ENCODE measurements at places on chromosomes 7 and 10.

GRCh38 chr10:14971867-14972448, 12.8 kb downstream of the MEIG1 start:
- DNase-seq = peak; percentile 58

GRCh38 chr7:70352906-70353305, 754.6 kb downstream of the AUTS2 start:
- no peak for DNase-seq

DNA sequence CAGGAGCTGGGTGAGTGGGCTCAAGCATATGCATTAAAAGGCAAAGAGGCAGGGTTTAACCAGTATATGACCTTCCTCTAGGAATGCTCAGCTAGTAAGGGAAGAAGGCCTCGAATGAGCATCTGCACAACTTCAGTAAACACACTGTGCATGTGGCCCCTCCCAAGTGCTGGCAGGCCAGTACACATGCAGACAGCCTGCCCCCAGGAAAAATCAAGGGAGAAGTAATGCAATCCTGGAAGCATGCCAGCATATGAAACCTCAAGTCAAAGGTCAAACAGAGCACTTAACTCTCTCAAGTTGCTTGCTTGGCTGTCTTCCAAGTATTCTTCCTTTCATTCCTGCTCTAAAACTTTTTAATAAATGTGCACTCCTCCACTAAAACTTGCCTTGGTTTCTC, 208.4 kb downstream of the ACTR3B start:
- DNase-seq = no peak

DNA sequence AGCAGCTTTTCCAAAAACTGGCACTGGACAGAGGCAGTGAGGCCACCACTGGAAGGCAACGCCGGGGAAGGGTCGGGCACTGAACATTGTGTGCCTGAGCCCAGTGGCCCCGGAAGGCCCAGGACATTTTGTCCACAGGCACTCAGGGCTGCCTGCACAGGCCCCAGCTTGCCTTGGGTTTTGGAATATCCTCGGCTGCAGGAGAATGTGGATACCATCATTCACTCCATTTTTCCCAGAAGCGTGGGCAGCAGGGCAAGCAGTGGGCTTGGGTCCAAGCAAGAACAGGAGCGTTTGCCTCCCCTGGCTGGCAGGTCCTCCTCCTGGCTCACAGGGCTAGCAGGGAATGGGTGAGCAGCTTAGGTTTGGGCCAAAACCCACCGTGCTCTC, 147.4 kb downstream of the EBF3 start:
- no peak for DNase-seq

GRCh38 chr10:78729366-78729765, 339.4 kb upstream of the ZMIZ1 start:
- no peak for DNase-seq

GRCh38 chr7:131108212-131108940, 219.3 kb upstream of the MKLN1 start:
- no peak for DNase-seq

- no peak for DNase-seq
These were observed 92.8 kb downstream of the MCU start for GRCh38 chr10:72784551-72785351.

DNA sequence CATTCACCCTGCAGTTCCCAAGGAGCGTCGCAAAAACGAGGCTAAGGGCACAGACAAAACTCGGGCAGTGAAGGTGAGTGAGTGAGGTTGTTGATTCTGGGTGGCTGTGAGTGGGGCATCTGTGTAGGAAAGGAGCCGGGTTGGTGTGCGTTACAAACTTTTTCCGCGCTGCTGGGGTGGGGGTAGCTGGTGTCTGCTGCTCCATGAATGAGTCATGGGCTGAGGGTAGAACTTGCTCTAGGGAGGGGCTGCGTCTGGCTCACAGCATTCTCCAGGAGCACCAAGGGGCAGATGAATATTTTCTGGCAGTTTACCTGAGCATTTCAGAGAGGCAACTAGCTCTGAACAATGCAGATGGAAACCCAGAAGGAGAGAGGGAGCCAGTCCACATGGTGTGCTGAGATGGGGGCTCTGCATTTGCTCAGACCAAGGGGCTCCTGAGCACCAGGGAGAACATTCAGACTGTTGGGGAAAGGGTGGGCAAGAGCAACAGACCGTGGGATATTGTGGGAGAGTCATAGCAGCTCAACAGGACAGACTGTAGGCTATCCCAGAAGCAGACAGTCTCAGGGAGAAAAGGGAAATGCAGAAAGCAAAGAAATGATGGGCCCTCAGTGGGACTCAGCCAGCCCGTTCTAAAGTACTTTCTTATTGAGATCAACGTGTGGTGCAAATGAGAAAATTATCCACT, 18.8 kb downstream of the NOBOX start:
- peak; percentile 62 for DNase-seq

GRCh38 chr7:120583899-120584586, 273.9 kb downstream of the TSPAN12 start:
- DNase-seq = no peak

- DNase-seq = no peak
These were observed 5.6 kb upstream of the ZNF518A start for GRCh38 chr10:96124230-96125141.

- peak; percentile 2 for DNase-seq
These were observed 435.4 kb downstream of the KIF20B start for GRCh38 chr10:90136731-90137316.

DNA sequence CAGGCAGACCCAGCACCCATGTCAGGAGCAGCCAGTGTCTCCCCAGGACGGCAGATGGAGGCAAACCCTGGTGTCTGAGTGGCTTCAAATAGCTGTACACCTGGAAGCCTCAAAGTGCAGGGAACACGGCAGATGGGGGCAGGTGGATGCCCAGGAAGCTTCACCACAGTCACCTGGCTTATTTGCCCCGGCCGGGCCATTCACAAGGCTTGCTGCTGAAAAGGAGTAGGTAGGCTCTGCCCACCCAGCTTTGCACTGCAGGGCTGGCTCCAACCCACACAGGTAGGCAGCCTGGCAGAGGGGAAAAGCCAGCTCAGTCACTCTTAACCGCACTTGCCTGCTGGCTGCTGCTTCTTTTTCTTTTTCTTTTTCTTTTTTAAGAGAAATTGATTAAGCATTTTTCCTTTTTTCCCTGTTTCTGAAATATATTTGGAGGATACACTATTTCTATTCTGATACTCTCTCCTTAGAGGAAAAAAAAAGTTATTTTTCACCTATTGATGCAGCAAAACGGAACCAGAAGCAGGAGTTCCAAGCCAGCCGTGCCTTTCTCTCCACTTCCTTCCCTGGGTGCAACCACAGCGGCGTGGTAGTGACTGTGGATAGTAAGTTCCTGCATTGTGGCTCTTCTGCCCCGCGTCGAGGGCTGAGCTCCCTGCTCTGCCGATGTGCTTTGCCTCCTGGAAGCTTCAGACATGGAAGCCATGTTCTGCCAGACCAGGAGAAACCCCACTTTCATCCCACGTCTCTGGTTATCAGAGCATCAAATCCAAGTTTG, 118.3 kb downstream of the KLF6 start:
- peak; percentile 39 for DNase-seq

GRCh38 chr7:67518580-67518979, 521.9 kb downstream of the TYW1 start:
- DNase-seq = no peak

- no peak for DNase-seq
These were observed 6.3 kb downstream of the ABCC2 start for GRCh38 chr10:99788598-99789256.

GRCh38 chr10:17915181-17915580, 36.5 kb upstream of the SLC39A12 start:
- no peak for DNase-seq

GRCh38 chr10:51915031-51915542, 215.7 kb upstream of the CSTF2T start:
- no peak for DNase-seq

DNA sequence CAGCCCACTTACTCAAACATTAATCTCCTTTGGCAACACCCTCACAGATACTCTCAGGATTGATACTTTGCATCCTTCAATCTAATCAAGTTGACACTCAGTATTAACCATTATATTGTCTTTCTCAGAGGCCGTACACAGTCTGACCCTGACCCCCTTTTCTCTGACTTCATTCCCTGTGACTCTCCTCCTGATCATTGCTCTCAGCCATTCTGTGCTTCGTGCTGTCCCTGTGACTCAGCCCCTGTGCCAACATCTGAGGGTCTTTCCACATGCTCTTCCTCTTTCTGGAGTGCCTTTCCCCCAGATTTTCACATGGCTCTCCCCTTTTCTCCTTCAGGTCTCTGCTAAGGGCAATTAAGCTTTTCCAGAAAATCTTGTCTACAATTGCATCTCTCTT, 289.0 kb upstream of the PHYHIPL start:
- no peak for DNase-seq

- DNase-seq = no peak
These were observed 79.5 kb upstream of the SVIL start for GRCh38 chr10:29714096-29714874.

DNA sequence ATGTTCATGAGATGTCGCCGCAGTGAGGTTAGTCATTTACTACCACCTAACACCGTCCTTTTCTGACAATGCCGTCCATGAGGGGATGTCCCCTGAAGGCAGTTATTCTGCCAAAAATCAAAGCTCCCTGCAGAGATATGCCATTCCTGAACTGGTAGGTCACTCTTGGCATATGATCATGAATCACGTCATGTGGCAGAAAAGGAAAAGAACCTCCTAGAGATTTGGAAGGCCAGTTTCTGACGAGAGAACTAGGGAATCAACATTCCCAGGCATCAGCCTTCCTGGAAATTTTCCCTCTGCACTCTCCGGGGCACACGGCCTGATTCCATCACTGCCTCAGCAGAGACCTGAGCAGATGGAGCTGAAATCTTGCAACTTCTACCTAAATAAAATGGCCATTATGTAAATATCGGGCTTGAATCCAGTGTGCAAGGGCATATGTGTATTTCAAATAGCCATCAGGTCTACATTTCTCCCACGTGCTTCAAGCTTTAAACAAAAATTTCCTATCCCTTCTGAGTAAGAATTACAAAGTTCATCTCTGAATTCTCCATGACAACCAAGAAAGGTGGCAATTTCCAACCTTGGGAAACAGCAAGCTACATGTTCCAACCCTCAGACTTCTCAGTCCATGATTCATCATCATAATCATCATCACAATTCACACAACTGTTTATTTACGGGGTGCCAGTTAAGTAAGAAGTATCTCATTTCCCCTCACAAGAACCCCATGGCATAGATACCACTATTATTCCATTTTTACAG, 46.5 kb downstream of the AMPH start:
- DNase-seq = no peak

- no peak for DNase-seq
These were observed 182.6 kb upstream of the LYZL1 start for GRCh38 chr10:29106287-29106686.

GRCh38 chr7:135262623-135263320, 29.1 kb downstream of the STRA8 start:
- DNase-seq = no peak

All from stimulated activated CD4-positive, alpha-beta T cell treated with anti-CD3 and anti-CD28 coated beads, Interleukin-2, amount 100 ng/mL, for 24 hours (primary cell).